T-cell (primary cell): ENCODE measurements at places on chromosomes 11 and 22.
A peak's percentile ranks its signal among the peaks of the same experiment; 100 is the strongest.

- no peak for DNase-seq
Measured at GRCh38 chr11:5232176-5232575, 2.1 kb downstream of the HBD start.

DNA sequence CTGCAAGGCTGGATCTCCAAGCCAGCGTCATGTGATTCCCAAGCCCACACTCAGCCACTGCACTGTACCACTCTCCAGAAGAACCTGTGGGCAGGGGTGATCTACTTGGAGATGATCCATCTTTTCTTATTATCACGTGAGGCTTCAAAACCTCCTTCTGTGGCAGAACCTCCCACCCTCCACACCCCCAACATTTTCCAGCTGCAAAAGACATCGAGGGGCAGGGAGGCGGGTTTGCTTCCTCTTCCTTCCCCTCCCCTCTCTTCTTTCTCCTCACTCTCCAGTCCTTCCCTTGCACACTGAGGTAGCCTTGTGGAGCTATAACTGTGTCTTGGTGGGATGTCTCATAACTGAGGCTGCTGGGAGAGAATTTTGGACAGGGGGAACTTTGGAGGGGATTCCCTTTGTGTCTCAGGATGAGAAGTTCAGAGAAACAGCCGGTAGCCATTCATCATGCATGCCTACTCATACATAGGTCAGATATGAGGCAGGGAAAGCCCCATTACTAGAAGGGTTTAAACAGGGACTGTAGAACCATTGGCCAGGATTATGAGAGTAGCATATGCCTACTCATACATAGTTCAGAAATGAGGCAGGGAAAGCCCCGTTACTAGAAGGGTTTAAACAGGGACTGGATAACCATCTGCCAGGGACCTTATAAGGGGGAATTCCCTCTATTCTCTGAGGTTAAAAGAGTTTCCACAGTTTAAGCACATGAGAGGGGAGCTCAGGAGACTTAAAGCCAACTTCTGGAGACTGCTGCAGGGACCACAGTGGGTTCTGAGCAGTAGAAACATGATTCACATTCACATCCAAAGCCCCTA is 420.7 kb upstream of the CADM1 start:
- no peak for DNase-seq

- no peak for DNase-seq
Measured at GRCh38 chr11:94148189-94148588, 19.5 kb downstream of the PANX1 start.

DNA sequence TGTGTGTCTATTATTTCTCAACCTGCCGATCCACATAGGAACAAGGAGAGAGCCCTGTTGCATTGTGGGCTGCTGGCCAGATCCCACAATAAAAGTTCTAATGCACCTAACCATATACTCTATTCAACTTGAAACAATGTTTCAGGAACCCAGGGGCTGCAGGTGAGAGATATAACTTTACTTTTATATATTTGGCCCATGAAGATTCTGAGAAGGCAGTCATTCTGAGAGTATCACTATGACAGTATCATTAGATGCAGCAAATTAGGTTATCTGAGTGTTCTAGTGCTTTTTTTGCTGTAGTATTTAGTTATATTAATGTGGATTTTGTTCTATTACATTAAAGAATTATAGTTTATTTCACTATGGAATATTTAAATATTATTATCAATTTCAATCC is 655.1 kb upstream of the ARHGAP42 start:
- no peak for DNase-seq

- DNase-seq: no peak
Measured at GRCh38 chr11:2537896-2538724, 93.3 kb downstream of the KCNQ1 start.

DNA sequence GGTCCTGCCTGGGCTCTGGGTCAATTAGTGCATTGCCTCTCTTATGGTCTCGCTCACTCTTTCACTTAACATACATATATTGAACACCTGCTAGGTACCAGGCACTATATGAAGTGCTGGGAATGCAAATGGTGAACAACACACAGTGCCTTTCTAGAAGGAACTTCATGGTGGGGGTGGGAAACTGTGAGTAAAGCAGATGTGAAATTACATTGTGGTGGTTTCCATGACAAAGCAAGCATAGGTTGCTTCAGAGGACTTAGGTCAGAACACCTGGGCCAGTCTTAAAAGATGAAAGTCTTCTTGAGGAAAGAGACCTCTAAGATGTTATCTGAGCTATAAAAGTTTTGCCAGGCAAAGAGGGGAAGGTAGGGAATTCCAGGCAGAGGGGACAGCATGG is 231.3 kb downstream of the BUD13 start:
- no peak for DNase-seq

- peak; percentile 43 for DNase-seq
Measured at GRCh38 chr22:40400159-40400558, 29.8 kb downstream of the SGSM3 start.

DNA sequence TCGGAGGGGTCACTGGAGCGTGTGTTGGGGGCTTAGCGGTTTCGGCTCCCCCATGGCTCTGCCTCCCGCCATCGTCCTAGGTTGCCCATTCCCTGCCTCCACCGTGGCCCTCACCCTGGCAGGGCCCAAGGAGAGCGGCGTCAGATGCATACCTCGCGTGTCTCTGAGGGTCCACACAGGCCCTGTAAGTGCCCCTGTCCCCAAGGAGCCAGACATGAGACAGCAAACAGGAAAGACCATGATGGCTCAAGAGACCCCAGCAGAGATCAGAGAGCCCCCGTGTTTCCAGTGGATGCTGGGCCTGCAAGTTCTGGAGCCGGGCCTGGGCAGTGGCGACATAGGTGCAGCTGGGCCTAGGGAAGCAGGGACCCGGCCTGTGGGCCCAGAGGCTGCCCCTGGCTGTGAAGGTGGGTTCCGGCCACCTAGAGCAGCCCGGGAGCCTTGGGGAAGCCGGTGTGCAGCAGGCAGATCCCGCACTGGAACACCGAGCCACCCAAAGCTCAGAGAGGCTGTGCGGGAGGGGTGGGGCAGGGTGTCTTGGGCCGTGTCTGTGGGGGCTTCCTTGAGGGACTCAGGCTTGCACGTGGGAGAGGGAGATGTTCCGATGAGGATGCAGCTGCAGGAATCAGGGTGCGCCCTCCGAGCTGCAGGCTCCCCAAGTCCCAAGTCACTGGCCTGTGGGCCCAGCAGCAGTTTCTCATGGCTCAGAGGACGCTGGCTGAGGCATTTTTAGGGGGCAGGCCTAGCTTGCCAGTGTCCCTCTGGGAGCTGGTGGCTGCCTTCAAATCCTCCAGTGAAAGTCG is 126.4 kb downstream of the KCNQ1OT1 start:
- DNase-seq: no peak

GRCh38 chr22:46150655-46151477 is 540 bp downstream of the PPARA start:
- DNase-seq: peak; percentile 41

DNA sequence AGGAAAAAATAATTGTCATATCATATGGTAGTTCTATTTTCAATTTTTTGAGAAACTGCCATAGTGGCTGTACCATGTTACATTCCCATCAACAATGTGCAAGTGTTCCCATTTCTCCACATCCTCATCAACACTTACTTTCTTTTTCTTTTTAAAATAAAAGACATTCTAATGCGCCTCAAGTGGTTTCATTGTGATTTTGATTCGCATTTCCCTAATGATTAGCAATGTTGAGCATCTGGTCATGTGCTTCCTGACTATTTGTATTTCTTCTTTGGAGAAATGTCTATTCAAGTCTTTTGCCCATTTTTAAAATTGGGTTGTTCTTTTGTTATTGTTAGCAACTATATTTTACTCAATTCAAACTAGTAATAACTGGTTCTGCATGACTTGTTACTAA is 8.4 kb downstream of the MCHR1 start:
- no peak for DNase-seq

DNA sequence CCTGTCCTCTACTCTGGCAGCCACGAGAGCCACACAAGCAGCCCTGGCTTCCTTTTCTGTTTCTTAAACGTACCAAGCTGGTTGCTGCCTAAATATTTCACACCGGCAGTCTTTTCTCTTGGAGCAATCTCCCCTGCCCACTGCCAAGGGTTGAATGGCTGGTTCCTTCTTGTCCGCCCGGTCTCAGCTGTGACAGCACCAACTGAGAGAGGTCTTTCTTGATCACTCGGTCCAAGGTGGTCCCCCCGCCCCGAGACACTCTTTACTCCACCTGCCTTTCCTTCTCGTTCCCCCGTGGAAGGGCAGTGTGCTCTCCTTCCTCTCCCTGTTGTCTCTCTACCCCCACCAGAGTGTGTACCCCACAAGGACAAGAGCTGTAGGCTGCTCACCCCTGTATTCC is 33.7 kb upstream of the IGSF9B start:
- DNase-seq: no peak

DNA sequence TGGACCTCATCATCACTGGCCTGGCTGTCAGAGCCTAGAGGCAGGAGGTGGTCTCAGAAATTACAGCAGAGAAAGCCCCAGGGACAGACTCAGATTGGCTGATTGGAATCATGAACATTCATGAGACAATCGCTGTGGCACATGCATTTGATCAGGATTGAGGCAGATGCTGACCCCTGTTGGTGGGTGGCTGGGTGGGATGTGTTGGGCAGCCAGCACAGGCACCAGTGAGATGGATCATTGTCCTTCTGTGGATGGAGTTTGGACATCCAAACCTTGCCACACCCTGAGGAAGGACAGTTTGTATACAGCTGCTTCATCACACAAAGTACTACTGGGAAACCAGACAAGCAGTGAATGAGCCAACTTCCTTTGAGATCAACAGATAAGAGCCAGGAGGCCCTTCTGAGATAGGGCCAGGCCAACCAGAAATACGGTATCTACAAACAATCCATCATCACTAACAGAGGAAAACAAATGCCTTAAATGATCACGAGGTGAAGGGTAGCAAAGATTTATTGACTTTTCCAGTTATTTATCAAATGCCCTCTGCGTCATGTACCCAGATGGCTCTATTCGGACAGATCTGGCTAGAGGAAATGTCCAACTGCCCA is 17.3 kb downstream of the COMMD9 start:
- no peak for DNase-seq

- no peak for DNase-seq
Measured at GRCh38 chr11:48062649-48063048, 82.3 kb downstream of the PTPRJ start.

DNA sequence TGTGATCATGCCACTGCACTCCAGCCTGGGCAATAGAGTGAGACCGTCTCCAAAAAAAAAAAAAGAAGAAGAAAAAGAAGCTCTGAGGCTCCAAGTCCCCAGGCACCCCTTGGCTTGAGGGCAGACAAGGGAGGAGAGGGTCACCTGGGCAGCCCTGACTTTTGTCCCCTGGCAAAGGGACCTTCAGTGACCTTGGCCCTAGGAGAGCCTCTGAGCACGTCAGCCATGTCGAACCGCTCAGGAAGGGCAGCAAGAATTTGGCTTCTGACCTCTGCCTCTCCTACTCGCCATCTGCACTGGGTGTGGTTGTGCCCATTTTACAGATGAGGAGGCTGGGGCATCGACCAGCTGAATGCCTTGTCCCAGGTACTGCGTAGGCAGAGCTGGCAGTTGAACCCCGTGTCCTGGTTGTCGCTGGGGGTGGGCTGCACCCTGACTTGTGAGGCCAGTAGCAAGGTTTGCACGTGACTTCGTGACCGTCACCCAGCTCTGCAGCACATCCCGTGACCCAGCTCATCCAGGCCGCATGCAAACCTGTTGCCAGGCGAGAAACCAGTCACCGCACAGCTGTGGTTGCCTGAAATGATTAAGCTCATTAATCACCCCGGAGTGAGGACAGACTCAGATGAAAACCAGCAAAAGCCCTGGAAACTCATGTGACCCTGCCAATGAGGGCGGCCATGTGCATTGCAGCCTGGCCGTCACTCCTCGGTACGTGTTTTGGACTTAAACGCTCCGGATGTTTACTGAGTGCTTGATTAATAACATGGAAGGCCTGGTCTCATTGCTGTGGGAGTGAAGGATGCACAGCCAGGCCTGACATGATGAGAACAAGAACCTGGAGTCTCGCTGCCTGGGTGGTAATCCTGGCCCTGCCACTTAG is 47.7 kb upstream of the PPP6R3 start:
- DNase-seq: no peak

DNA sequence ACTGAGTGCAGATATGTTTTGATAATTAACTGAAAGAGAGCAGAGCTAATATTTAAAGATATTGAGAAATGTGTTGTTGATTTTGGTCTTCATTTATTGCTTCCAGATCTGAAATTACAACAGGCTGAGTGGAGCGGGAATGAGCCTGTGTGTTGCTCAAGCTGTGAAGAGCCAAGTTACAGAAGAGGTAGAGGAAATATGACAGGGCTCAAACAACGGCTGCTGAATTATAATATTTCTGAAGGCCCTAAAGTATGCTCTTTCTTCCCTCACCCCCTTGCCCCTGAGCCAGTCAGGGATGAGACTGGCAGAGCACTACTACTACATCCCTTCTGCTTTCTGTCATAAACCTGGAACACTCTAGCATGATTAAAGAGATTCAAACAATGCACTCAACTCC is 115.6 kb downstream of the FANCF start:
- DNase-seq: no peak

DNA sequence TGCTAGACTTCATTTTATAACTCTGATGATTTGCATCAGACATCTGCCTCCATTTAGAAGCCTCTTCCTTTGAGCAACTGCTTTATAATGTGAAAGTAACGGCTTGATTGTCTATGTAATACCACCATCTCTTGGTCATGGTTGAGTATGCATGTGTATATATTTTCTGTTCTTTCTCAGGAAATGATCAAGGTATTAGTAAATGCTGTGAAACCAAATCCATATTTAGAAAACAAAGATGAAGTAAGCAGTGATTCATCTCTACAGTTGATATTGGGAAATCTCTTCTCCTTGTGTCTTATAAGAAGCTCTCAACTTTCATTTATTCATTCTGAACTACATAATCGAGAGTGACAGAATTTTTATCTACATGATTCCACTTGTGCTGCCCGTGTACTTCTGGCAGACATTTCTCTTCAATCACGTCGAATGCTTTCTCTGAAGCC is 104.6 kb upstream of the ANO3 start:
- DNase-seq: no peak

DNA sequence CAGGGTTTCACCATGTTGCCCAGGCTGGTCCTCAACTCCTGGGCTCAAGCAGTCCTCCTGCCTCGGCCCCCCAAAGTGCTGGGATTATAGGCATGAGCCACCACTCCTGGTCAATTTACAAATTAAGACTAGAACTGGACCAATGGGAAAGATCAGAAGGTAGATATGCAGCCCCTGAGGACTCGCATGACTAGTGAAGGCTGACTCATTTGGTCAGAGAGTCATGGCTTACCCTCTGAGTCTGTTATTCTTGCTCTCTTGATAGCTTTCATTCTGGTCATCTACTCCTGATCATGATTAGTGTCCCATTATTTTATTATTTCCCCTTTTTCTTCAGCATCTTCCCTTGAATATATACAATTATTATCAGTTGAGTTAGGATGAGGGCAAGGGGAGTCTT is 2.7 kb upstream of the LDHAL6A start:
- no peak for DNase-seq

DNA sequence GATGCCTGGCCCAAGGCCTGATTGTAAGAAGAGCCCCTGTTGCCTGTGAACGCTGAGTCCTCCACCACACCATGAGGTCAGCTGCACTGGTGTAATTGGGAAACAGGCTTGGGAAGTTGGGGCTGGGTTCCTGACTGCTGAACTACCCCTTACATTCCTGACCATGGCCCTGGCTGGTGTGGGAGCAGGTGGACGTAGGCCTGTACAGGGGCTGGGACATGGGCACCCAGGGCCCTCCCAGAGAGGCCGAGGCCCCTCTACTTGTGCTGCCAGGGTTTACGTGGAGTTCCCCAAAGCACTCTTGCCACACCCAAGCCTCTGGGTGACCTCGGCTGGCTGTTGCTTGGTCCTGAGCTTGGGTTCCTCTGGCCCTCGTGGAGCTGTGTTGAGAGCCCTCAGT is 5.4 kb downstream of the RELT start:
- DNase-seq: no peak

- DNase-seq: no peak
Measured at GRCh38 chr11:47257517-47258316, at the start of gene NR1H3. Gene NR1H3 (plus strand): TSS chr11:47257996. CDS start chr11:47259217, 1,221 bp downstream.

GRCh38 chr22:23763954-23764353 is 1.2 kb downstream of the C22orf15 start:
- DNase-seq: no peak
